8988T (cell line): ENCODE measurements at places on chromosomes 2 and 18.

GRCh38 chr2:68368654-68369336 is 3.7 kb downstream of the PLEK start:
- DNase-seq, result no peak

GRCh38 chr2:110997331-110998045 is 123.2 kb upstream of the BCL2L11 start:
- no peak for DNase-seq

GRCh38 chr2:64273524-64274398 is 129.5 kb upstream of the PELI1 start:
- no peak for DNase-seq

DNA sequence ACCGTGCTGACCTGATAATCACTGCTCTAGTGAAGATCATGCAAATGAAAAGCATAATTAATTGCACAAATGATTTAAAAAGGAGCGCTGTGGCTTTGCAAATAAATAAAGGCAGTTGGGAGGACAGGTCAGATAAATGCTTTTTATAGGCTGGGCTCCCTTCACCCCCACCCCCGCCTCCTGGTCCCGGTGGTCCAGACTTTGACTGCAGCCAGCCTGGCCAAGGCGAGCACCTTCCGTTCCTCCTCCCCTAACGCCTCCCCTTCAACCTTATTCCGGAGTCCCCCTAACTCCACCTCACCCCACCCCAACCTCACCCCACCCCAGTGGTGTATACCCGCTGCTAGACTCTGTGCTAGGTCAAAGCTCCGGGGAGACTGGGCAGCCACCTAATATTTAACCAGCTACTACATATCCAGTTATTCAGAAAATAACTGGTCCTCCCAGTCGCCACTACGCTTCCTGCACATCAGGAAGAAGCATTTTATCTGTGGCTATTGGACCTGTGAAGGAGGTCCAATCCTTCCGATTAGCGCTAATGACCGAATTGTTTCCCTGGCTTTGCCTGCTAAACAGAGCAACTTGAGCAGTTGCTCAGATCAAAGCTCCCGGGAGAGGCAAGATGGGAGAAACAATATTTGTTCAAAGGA is 3.7 kb upstream of the SP9 start:
- no peak for DNase-seq

GRCh38 chr2:24832521-24832920 is 39.3 kb downstream of the CENPO start:
- no peak for DNase-seq

DNA sequence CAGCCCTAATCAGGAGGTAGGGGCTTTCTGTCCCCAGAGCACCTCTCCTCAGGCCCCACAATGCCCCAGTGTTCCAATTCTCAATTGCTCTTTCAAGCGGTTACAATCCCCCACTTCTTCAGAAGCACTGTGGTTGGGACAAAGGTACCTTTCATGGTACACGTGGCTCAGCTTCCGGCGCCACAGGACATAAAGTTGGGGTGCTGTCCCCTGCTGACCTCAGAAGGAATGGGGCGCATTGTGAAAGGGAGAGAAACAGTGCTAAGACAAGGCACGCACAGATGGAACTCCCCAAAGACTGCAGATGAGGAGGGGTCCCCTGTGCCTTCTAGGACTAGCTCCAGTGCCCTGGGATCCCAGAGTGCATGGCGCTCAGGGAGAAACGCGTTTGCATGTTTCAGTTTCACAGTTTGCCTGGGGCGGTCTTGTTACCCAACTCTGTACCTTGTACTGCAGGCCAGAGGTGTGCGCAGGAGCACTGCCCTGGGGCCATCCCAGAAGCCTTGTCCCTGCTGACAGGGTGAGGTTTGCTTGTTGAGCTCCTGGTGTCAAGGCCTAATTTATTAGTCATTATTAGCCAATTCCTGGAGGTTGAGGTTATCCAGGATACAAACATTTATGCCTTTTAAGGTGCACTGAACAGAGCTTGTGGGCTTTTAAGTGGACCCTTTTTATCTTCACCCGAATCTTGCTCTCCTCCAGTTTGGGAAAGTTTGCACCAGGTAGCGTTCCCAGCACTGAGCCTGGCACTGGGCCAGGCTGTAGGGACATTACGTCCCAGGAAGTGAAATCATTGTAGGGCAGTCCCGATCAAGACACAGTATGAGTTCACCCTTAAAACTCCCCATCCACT is 7.6 kb downstream of the CNDP1 start:
- no peak for DNase-seq

DNA sequence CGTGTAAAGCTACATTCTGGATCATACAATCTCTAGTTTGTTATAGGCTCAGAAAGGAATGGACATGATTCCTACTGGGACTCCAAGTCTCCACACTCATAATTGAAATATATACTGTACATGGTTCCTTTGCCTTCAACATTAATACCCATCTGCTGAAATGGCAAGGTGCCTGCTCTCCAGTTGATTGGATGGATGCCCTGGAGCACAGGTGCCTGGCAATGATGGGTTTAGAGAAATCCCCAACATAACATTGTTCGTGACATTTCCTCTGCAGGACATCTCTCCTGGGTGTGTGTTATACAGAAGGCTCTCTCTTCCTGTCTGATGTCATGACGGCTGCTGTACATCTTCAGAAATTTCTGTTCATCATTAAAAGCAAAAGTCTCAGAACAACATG is 449.7 kb upstream of the CWC22 start:
- no peak for DNase-seq

DNA sequence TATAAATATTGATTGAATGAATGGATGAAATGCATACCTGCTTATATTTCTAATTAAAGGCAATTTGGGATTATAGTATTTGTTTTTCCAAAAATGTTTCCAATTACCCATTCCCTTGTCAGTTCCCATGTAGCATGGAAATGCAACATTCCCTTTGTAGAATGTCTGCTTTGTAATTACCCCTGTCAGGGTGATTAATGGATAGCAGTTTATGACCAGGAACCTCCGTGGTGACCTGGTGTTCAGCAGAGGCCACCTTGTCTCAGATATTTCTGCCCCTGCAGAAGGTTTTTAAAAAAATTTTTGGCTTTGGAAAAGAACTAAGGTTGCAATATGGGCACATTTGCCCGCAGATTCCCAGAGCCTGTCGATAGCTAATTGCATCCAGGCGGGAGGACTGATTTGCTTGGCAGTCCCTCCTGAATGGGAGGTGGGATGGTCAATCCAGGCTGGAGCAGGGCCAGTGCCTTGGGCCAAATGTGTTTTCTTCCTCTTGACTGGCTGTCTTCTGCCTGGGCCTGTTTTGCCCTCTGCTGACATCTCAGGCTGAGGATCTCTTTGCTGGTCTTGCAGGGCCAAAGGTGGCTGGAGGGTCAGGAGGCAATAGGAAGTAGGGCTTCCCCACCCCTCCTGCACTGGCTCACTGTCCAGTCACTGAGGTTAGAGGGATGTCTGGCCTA is 82.1 kb downstream of the TMEM182 start:
- no peak for DNase-seq

- no peak for DNase-seq
Measured at GRCh38 chr2:117086943-117087250, 727.6 kb upstream of the DDX18 start.

- DNase-seq, result no peak
Measured at GRCh38 chr2:133825778-133826177, 257.5 kb upstream of the NCKAP5 start.

- DNase-seq, result no peak
Measured at GRCh38 chr2:32743480-32744236, 115.8 kb downstream of the TTC27 start.

DNA sequence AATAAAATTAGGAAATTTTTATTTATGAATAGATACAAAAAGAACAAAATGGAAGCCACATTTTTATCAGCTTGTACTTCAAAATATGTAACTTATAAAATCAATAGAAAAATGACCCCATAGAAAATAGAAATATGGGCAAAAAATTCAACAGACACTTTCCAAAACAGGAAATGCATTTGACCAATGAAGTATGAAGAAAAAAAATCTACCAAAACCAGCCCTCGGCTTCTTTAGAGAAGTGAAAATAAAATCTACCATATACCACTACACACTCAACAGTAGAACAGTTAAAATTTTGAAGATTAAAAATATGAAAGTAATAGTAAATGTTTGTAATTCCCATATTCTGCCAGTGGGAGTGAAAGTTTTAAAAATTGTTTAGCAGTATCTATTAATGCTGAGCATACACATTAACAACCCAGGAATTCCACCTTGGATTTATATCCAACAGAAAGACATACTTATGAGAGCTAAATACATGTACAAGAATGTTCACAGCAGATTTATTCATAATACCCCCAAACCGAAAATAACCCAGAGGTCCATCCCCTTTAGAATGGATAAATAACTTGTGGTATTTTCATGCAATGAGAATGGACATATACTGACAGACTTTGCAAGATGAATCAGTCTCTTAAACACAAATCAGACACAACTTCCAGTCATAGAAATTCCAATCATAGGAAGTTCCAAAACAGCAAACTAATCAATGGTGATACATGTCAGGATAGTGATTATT is 318.0 kb downstream of the FIGN start:
- DNase-seq, result no peak

GRCh38 chr2:98445683-98446581 is 1.3 kb downstream of the INPP4A start:
- no peak for DNase-seq

DNA sequence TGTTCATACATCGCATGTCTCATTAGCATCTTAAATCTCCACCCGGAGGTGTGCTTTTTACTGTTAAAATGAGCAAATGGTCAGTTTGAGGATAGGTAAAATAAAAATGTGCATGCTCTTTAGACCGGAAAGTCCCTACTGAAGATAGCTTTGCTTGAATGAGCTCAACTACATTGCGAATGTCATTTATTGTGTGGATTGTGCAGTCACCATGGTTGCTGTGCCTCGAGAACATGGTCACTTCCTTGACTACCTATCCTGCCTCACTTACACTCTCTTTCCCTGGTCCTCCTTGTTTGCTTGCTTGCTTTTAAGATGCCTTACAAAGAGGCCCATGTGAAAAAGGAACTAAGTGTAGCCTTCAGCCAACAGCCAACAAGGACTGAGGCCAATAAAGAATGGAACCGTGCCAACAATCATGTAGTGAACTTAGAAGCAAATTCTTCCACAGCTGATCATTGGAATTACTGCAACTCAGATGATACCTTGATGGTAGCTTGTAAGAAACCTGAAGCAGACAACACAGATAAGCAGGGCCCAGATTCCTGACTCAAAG is 72.2 kb upstream of the BARD1 start:
- no peak for DNase-seq

GRCh38 chr2:118055512-118056164 is 32.6 kb upstream of the INSIG2 start:
- DNase-seq, result no peak

DNA sequence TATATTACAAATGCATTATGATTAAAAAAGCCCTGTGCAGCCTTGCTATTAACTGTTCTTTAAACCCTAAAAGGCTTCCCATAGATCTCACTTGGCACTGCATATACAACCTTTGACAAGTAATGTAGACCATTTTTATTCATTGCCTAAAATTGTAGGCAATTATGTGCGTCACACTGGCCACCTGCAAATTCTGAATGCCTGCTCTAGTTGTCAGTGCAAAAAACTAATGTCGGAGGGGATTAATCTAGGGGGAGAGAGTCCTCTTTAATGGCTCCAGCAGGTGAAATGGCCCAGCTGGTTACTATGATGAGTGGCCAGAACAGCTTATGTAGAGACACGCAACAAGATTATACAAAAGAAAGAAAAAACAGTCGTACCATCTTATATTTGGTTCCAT is 123.2 kb downstream of the OLA1 start:
- DNase-seq, result no peak

DNA sequence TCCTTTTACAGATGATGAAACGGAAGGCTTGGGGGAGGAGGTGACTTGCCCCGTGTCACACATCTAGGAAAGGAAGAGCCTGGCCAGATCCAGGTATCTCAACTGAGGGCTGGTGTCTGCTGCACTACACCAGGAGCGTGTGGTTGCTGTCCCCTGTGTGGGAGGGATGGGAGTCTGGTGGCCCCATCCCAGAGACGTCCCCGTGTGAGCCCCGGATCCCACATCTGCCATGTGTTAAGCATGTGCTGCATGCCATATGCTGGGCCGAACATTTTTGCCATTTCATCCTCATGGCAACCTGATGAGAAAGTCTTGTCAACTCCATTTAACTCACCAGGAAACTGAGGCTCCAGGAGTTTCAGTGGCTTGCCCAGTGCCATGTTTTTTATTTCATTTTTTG is 4.2 kb downstream of the GAREM2 start:
- peak; percentile 38 for DNase-seq

GRCh38 chr2:143844986-143845385 is 674.9 kb downstream of the ZEB2 start:
- DNase-seq, result no peak

DNA sequence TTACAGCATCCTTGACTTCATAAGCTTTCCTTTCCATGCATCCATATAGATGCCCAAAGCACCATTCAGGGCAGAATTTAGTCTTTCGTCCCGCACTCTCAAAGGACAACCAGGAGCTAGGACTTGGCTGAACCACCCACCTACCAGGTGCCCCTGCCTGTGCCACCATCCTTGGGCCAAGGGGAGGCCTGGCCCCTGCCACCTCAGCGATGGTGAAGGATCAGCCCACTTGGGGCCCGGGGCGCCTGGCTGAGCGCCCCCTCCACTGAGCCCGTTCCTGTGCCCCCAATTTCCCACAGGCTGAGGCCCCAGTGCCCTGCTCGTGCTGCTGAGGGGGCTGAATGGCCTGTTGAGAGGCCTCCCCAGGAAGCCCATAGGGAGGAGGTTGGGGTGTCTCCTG is 33.3 kb upstream of the ALPP start:
- no peak for DNase-seq

DNA sequence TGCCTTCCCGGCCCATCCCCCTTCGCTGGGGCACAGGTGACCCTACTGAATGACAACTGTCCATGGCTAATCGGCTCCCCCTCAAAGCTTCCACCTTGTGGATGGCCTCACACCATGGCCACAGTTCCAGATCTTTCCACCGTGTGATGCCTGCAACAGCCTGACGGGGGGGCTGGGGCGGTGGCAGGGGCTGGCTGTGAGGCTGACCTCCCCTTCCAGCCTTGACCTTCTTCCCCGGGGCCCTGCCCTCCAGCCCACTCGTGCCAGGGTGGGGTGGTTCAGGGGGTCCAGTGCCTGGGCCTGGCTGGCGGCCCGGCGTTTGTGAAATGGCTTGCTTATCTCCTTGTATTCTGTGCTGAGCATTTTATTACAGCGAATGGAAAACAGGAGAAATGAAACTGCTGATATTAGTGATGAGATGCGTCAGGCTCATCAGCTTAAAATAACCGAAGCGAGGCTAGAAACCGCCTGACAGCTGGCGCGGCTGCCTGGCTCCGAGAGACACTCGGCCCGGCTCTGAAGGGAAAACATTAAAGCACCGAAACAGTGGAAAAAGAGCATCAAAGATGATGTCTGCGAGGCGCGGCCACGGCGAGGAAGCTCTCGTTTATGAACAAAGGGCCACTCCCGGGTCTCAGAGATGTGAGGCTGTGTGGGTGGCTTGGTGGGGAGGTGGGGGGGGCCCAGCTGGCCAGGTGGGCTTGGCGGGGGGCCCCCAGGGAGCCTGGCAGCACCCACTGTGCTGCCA is 916 bp upstream of the PDCD1 start:
- DNase-seq, result peak; percentile 84

DNA sequence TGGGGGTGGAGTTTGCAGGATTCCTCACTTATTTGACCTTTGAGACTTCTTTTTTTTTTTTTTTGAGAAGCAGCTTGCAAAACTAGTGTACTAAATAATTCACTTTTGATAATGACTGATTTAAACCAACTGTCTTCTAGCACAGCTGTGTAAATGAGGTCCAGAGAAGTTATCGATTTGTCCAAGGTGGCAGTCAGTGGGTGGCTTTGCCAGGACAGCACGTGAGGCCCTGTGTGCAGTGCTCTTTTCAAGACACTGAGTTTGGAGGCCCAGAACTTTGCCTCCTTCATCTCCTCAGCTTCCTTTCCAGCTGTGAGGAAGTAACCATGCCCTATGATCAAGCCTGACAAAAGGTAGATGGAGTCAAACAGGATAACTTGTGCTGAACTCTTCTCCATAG is 92.9 kb upstream of the LCLAT1 start:
- DNase-seq, result no peak
